ENCODE measurements at places on chromosomes 2 and 18.

DNA sequence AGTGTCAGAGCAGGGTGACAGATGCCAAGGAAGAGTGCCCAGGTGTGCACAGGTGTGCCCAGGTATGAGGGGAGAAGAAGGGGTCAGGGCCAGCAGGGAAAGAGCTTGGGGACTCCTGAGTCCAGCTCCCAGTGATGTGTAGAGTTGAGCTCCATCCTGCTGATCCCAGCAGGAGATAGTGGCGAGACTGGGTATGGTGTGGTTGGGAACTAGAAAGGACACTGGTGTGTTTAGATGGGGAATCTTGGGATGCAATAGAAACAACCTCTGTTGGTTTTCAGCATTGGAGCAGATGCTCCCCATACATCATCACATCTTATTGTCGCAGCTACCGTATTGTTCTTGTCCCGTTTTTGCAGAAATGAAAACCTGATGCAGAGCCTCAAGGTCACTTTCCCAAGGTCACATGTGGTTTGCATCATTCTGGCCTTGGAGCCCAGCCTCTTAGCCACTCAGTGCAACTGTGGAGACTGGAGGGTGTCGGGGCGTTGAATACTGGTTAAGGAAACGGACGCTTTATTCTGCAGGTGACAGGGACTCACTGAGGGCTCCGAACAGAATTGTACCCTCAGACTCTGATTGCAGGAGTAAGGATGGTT, 166.7 kb downstream of the AGAP1 start:
- DNase-seq, result no peak

GRCh38 chr2:214881647-214882202, 72.2 kb upstream of the BARD1 start:
- no peak for DNase-seq

GRCh38 chr2:180520921-180521581, 459.4 kb upstream of the UBE2E3 start:
- no peak for DNase-seq

DNA sequence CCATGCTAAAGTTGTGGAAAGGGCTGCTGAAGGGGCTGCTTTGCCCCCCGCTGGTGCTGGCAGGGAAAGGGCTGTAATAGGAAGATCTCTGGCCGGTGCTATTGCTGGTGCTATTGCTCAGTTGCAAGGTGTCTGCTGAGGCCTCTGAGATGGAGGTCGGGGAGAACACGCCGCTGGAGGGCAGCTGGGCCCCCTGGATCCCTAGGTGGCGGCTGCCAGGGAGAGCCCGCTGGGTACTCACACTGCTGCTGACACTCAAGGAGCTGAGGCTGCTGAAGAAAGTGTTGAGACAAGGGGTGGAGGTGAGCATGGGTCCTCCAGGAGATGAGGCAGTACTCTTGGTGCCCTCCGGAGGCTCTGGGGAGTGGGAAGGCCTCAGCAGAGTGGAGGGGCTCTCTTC, 4.2 kb downstream of the FOXI3 start:
- DNase-seq, result no peak

DNA sequence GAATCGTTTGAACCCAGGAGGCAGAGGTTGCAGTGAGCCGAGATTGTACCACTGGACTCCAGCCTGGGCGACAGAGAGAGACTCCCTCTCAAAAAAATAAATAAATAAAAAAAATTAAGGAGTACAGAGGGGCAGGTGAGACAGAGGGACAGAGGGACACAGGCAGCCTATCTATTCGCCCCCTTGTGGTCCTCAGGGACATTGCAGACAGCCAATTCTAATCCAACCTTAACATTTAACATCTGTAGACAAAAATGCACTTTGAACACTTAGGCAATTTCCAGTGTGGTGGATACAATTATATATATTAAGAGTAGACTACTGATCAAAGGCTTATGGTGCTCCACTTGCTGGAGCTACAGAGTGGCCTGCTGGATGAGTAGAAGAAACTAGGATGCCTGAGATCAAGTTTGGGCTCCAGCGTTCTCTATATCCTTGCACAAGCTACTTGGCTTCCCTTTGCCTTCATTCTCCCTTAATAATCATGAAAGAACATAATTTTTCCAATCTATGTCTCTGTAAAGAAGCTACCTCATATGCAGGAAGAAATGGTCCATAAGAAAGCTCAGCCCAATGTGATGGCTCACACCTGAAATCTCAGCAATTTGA, 8.2 kb upstream of the SMARCAL1 start:
- DNase-seq, result peak; percentile 5

DNA sequence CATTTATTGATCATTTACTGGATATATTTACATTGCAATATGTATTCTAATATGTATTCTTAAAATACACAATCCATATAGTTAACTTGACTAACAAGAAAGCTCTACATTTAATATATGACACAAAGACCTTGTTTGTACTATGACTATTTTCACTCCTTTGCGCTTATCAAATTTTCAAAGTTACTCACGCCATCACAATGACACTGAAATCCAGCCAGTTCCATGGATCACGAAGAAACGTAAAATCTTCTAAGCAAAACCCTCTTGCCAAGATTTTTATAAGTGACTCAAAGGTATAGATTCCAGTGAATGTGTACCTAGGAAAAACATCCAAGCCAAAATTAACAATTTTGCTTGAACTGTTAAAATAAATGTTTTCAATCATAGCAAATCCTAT, 39.6 kb downstream of the SCN3A start:
- DNase-seq, result no peak

DNA sequence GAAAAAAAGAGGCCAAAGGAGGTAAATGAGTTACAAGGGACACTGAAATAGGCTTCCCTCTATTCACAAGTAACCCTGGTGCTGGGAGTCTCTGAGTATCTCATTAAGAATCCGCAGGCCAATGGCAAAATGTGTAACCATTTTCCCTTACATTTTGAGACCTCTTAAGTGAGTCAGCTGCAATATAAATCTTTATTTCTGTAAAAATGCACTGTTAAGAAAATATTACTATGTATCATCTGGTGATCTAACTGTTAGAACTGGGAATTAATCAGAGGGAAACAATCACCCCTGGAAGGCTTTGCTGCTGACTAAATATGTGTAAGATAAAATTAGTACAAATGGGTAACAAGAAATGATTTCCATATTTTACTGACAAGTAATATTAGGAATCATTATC, 483.1 kb upstream of the CHST9 start:
- no peak for DNase-seq

DNA sequence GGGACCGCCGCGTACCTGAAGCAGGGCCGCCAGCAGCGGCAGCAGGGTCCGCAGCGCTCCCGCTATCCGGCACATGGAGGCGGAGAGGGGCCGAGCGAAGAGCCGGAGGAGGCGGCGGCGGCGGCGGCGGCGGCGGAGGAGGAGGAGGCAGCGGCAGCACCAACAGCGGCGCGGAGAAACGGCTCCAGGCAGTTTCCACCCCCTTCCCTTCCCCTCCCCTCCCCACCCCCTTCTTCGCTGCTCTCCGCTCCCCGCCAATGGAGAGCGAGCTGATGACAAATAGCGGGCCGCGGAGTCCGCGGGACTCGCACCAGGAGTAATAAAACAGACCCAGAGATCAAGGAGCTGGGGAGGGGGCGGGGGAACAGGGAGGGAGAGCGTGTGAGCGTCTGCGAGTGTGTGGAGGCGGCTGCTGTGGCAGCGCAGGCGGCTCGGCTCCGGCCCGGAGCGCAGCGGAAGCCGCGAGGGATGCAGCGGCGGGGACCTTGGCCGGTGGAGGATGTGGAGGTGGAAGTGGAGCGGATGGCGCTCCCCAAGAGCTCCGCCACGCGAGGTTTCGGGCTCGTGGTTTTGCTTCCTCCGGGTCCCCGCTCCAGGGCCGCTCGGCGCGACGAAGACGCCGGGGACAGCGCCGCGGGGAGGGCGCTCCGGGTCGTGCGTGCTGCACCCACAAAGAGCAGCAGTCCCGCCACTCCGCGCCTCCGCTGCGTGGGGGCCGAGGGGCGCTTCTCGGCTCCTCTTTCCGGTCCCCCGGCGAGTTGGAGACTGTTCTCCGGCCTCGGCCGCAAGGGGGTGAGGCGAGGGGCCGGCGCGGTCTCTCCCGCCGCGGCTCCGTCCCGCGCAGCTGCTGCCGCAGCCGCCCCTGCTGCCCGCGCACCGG, at the start of gene CDH2:
Gene CDH2, minus strand, starts transcription at position 183 of the 880 bp plus-strand sequence. Its CDS starts 108 bp downstream, at position 75.
- no peak for DNase-seq

DNA sequence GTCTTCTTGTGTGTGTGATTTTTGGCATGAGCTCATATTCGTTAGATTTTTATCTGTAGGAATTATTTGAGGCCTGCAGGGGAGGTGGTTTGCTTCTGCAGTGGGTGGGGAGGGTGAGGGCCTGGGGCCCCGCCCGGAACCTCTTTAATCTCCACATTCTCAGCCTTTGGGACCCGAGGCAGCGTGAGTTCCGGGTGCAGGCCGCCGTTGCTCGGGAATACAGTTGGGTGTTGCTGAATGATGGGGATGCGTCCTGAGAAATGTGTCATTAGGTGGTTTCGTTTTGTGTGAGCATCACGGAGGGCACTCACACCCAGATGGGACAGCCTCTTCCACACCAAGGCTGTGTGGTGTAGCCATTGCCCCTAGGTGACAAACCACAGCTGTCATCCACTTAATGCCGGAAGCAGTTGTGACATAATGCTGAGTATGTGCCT, 13.7 kb upstream of the GAL3ST2 start:
- peak; percentile 66 for DNase-seq

DNA sequence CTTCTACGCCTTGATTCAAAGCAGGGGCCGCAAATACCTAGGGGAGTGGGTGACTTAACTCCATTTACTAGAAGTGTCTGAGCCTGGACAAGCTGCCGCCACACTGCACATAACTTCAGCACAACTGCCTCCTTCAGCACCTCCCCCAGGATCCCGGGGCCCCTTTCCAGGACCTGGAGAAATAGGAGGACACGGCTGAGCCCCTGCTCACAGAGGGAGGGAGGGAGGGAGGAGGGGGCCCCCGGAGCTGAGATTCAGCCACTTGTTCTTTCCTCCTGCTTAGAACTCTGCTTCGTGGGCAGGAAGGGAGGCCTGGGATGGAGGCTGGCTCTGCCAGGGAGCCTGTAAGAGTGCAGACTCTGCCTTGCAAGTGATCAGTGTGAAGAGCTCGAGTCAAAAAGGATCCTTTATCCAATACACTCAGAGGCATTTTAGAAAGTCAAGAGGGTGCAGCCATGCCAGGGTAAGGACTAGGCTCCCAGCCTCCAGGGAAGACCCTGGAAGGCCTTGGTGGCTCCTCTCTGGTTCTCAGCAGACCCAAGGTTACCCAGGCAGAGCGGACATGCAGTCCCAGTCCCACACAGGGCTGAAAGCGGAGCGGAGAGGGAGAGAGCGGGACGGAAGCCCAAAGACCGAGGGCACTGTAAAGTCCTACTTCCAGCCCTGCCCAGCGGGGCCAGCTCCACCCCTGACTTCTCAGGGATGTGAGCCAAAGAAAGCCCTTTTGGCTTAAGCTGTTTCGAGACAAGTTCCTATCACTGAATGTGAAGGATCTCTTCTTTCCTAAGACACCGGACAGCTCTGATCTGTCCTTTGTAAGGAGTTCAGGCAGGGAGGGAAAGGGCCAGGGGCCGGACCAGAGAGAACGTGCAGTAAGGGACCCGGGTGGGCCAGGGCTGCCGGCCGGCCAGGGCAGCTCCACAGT, 8.6 kb upstream of the ARMC9 start:
- no peak for DNase-seq

GRCh38 chr2:7625392-7626138, 708.4 kb downstream of the RNF144A start:
- DNase-seq, result no peak

GRCh38 chr2:38971377-38971776, 81.7 kb downstream of the ARHGEF33 start:
- DNase-seq, result no peak

GRCh38 chr2:22691666-22692065, 693.3 kb upstream of the KLHL29 start:
- no peak for DNase-seq

DNA sequence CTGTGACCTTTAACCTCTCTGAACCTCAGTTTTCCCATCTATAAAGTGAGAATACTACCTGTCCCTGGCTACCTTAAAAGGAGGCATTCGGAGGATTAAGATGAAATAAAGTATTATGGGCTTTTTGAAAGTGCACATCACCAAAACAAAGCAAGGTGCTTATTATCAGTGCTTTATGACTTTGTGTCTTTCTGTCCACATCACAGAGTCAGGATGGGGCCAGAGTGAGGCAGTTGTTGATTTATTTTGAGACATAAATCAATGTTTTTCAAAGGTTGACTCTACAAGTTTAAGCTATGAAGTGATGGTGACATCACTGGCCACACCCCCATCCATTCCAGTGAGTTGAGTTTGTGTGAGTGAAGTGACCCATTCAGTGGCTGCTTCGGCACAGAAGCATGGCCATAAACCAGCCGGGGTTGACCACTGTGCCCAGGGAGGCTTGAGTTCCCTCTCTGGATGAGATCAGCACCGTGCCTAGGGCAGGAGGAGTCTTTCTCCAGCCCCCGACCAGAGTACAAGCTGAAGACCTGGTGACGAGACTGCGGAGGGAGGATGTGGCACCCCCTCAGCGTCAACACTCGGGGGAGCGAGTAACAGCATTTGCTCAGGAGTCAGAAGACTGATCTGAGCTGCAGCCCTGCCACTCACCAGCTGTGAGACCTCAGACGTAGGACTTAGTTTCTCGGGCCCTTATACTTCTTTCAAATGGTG, 89.0 kb upstream of the PPP1CB start:
- DNase-seq, result no peak

GRCh38 chr2:33298233-33298632, 178.2 kb upstream of the RASGRP3 start:
- DNase-seq, result no peak

DNA sequence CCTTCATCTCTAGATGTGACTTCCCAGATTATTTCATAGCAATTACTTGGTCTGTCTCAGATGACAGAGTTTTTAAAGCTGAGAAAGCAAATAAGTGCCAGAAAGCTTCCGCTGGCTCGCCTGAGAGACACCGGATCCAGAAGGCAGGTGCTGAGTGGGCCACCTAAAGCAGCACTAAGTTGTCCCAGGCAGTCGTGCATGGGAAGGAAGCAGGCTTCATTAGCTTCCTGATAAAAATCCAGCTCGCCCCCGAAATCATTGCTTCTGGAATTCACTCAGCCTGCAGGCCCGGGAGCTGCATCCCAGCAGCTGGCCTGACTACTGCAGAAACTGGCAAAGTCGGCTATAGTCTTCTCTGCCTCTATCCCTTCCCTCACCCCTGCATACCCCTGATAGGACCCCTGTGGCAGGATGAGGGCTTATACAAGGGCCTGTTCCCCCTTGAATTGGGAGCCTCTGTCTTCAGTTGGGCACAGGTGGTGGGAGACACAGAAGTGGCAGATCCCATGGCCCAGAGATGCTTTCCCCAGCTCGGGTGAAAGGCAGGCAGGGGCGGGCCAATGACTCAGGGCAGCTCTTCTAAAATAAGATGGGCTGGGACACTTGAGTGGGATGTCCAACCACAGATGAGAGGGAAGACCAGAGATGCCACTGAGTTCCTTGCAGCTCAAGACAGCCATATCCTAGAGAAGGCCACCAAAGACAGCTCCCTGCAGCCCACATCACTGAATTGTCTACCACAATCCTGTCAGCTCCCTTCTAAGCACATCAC, 262.4 kb upstream of the PKDCC start:
- DNase-seq, result no peak

DNA sequence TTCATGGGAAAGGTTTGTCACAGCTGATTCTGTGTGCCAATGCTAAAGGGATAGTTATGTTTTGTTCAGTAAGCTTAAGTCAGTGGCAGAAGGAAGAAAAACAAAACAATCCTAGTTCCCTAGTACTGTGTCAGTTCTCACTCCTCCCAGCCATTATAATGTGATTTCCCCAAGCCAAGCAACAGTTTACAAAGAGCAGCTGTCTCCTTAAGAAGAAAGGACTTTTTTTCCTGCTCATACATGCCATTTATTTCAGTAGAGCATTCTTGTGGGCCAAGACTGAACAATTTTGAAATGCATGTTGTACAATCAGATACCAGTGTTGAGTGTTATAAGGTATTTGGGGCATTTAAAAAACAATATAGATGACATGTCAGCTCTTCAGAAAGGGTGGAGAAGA, 52.1 kb downstream of the NEMP2 start:
- no peak for DNase-seq
